Sigmoid colon (tissue), 7 donors: ENCODE measurements at places on chromosomes 5 and 9. TPM values are rescaled to one million over a fixed set of nuclear protein-coding genes. Genes with fewer than 3 reads are reported as not detected.
A peak's percentile ranks its signal among the peaks of the same experiment; 100 is the strongest.

DNA sequence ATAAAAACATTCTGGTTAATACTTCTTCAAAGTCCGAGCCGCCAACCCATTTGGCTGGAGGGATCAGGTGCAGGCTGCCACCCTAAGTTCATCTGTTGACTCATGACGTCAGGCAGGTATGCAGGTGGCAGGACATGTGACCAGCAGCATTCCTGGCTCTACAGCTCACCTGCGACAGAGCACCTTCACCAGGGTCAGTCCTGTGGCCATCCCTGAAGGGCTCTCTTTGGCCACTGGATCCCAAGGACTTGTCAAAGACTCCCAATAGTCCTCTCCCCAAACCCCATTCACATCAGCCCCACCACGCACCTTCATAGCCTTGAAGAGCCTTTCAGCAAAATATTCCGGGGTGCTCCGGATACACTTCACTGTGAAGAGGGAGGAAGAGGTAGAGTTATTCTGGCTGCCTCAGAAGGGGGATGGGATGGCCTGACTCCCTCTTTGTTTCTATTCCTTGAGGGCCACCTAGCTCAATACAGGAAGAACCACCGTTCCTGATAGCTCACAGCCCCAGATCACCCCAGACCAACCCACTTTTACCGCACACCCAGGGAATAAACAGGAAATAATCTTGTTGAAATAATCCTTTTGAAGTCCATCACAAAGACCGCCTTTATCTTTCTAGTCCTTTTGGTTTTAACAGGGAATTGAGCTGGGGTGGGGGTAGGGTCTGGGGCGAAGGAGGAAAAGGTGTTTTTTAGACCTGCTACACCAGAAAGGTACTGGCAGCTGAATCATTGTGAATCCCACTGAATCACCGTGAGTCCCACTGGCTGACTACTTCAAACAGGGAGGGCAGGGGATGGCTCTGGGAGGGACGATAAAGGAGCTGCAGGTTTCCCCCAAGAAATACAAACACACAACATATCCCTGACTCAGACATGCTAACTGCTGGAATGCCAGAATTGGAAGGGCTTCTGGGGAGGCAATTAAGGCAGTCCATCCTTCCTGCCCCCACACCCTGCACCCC lies 26.4 kb downstream of the ANXA6 start:
- H3K27ac ChIP-seq = no peak overlapping the region
- no peaks in the 10 kb centered on the region for H3K4me1 ChIP-seq
- peaks cover 100% of the 10 kb centered on the region for H3K36me3 ChIP-seq
- no peaks in the 10 kb centered on the region for H3K27me3 ChIP-seq

DNA sequence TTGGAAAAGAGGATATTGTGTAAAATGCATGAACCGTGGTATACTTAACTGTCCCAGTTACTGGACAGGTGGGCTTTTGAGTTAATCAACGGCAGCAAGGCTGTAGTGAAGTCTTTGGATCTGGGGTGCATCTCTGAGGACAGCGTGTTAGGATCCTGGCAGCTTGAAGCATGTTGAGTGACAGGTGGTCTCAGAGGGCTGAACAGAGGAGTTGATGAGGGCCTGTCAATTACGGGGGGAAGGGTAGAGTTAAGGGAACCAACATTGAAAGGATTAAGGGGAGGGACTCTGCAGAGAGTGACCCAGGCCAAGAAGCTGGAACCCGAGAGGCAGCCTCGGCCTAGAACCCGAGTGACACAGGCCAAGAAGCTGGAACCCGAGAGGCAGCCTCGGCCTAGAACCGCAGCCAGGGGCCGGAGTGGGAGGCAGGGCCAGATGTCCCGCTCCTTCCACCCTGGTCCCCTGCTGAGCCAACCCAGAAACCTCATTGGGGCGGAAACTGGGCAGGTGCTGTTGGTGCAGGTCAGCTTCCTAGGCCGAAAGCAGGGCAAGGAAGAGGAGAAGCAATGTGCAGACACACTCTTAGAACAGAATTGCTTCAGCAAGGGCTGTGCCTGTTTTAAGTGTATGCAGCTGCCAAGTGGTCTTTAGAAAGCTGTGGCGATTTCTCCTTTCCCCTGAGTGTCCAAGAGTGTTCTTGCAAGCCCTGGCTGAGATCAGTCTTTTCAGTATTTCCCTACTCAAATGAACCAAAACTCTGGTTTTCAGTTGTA lies 62.0 kb downstream of the ANKRD33B start:
- no peak overlapping the region for H3K4me3 ChIP-seq
- no peaks in the 10 kb centered on the region for H3K36me3 ChIP-seq
- H3K27ac ChIP-seq = no peak overlapping the region
- DNase-seq = peak; percentile 40

- H3K4me3 ChIP-seq = no peak overlapping the region
- H3K27ac ChIP-seq = no peak overlapping the region
- no peaks in the 10 kb centered on the region for H3K27me3 ChIP-seq
- DNase-seq = no peak
These were observed 122.8 kb upstream of the MAP3K1 start for GRCh38 chr5:56692359-56693219.

DNA sequence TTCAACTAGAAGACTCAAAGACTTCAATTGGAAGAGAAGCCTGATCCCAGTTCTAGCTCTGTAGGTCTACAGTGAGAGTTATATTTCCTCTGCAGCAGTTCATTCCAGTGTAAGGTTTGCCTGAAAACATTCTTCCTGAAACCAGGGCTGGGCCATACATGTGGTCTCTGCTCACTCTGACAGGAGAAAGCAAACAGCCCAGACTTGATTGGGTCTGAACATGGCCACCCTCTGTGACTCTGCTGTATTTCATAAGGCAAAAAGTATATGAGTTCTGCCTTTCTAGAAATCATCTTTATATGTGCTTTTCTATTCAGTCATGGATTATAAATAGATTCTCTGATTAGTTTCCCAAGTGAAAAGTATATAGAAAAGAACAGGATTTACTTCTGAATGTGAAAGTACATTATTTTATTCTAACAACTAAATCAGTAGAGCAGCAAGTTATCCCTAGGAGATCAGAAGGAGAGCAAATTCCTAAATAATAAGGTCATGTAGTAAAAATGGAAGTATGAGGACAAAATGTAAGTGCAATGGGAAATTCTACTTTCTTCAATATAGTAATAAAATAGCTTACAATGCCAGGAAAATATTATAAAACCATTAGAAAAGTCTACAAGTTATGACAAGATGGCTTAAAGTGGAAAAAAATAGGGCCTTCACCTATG lies 144.3 kb downstream of the EFNA5 start:
- H3K36me3 ChIP-seq = no peaks in the 10 kb centered on the region
- no peaks in the 10 kb centered on the region for H3K27me3 ChIP-seq
- no peak overlapping the region for H3K4me3 ChIP-seq
- no peaks in the 10 kb centered on the region for H3K4me1 ChIP-seq

GRCh38 chr9:135376511-135377265 lies 102.9 kb upstream of the PPP1R26 start:
- no peaks in the 10 kb centered on the region for H3K4me1 ChIP-seq
- DNase-seq = no peak
- H3K36me3 ChIP-seq = no peaks in the 10 kb centered on the region
- no peak overlapping the region for H3K4me3 ChIP-seq
- no peak overlapping the region for H3K27ac ChIP-seq

LTC4S gene
- total RNA-seq = 6.1 TPM

GRCh38 chr5:108634617-108635288 lies 112.9 kb upstream of the FER start:
- no peaks in the 10 kb centered on the region for H3K27me3 ChIP-seq
- no peaks in the 10 kb centered on the region for H3K4me1 ChIP-seq
- no peaks in the 10 kb centered on the region for H3K36me3 ChIP-seq
- no peak for DNase-seq

DNA sequence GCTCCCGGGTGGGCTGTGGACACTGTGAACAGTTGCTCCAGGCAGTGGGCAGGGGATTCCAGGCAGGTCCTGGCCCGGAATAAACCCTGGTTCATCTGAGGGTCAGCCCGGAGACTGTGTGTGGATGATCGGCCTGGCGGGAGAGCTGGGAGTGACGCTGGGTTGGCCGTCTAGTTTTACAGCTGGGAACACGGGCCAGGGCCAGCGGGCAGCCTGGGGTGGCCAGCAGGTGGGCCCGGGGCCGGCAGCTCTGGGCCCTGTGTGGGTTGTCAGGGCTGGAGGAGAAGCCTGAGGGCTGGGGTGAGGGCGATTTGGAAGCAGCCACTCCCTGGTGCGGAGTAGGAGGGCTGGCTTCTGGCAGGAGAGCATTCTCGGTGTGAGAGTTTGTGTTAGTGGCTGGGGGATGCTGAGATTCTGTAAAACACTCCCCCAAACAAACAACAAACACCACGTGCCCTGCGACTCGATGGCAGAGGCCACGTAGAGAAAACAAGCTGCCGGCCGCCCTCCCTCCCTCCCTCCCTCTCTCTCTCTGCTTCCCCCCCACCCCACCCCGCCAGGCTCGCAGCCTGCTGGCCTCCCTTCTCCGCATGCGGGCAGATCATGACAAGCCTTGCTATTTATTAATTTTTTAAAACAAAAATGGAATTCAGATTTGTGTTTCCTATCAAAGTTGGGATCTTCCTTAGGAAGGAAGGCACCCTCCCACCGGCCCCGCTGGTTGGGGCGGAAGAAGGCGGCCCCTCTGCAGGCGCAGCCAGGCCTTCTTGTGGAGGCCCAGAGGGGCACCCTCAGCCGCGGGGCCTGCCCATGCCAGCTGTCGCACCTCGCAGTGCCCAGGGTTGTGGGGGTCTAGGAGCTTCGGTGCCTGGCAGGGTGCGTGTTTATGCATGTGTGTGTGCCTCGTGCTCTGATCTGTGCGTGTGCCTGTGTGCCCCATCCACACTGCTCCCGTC lies 49.5 kb downstream of the RXRA start:
- no peaks in the 10 kb centered on the region for H3K27me3 ChIP-seq
- H3K4me1 ChIP-seq = peaks cover 96% of the 10 kb centered on the region
- DNase-seq = peak; percentile 87
- peak overlapping the region; percentile 89 for H3K27ac ChIP-seq
- no peaks in the 10 kb centered on the region for H3K36me3 ChIP-seq

GRCh38 chr5:74948031-74948546 lies 81.9 kb upstream of the FAM169A start:
- DNase-seq = no peak
- H3K27ac ChIP-seq = no peak overlapping the region
- H3K36me3 ChIP-seq = no peaks in the 10 kb centered on the region
